Small intestine (tissue), 16 donors: ENCODE measurements at places on chromosomes 12 and 14. TPM values are rescaled to one million over a fixed set of nuclear protein-coding genes. Genes with fewer than 3 reads are reported as not detected.

SLC25A47 gene
- polyA plus RNA-seq, result 1.1 TPM

ACOT6 gene
- 0.04 TPM for polyA plus RNA-seq

KCNC2 gene
- polyA plus RNA-seq, result 0.12 TPM

STON2 gene
- polyA plus RNA-seq, result 4.9 TPM

TSHR gene
- polyA plus RNA-seq, result 0.81 TPM

NPAS3 gene
- 0.30 TPM for polyA plus RNA-seq

GALC gene
- polyA plus RNA-seq, result 27.0 TPM
